ENCODE measurements at places on chromosomes 7 and 10.

DNA sequence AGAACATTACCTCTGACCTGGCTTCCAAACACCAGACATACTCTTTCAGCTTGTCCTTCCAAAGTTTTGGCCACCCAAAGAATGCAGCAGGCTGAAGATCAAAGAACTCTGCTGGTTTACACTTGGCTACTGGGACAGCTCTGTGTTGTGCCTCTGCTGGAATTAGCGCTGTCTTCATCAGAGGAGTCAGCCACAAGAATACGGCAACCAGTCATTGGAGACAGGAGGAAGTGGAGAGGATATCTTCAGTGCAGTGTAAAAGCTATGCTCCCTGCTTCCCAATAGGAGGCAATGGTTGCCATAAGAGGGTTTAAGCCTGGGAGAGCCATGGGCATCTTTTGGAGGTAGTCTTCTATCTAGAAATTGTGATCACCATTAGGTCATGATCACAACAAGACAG, 126.7 kb upstream of the WNT16 start:
- no peak for DNase-seq

DNA sequence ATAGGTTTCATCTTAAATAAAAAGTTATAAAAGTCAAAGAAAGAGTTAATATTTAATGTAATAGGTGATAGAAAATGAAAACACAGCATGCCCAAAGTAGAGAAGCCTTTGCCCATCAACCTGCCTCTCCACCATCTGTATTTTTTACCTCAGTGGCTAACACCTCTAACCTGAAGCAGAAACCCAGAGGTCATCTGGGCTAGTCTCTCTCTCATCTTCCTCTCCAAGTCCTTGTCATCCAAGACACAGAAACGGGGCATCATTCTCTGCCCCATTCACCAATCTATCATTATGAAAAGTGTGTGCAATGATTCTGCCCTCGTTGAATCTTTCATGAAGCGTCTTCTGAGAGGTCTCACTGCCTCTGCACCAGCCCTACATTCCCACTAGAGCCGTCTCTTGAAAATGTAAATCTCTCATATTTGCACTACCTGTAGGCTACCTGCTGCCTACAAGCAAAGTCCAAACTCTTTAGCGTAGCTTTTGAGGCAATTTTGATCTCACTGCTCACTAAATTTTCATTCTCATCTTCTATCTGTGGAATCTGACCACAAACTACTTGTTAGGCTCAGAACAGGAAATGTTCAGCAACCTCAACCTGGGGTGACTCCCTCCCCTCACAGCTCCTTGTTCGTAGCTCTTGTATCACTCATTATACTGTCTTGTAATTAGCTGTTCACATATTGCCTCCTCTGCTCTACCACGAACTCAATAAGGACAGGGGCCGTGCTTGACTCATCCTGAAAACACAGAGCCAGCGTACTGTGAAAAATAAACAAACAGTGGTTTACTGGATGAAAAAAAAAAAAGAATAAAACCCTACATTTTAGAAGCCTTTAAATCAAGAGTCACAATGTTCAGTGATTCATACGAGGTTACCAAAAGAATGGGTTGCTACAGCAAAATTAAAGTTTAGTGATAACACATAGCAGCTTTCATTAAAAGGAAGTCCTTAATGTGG, 83.1 kb downstream of the CTNNA3 start:
- DNase-seq, result peak; percentile 8

- no peak for DNase-seq
Observed at GRCh38 chr10:45585131-45585530, 87.4 kb downstream of the ZFAND4 start.

DNA sequence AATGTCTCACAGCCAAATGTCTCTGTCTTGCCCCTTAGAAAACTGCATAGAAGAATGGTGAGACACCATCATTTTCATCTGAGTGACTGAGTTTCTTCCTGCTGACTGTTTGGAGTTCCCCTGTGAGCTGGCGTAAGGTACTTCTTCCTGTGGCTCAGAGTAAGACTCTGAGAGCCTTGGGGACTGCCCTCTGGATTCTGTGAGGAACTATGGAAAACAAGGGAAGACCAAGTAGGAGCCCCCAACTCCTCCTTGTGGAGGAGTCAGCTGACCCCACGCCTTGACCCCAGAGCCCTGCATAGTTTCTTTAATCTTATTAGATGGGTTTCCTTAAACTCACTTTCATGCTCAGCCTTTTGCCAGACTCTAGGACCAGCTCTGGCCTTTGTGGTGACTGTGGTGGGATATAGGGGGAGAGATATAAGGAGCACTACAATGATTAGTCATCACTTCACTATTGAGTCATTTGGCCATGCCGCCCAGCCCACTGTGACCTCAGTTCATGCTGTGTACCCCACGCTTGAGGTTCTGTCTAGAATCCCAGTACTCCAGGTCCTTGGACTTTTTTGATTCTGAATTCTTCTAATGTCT, 51.8 kb upstream of the FAM133B start:
- peak; percentile 21 for DNase-seq

DNA sequence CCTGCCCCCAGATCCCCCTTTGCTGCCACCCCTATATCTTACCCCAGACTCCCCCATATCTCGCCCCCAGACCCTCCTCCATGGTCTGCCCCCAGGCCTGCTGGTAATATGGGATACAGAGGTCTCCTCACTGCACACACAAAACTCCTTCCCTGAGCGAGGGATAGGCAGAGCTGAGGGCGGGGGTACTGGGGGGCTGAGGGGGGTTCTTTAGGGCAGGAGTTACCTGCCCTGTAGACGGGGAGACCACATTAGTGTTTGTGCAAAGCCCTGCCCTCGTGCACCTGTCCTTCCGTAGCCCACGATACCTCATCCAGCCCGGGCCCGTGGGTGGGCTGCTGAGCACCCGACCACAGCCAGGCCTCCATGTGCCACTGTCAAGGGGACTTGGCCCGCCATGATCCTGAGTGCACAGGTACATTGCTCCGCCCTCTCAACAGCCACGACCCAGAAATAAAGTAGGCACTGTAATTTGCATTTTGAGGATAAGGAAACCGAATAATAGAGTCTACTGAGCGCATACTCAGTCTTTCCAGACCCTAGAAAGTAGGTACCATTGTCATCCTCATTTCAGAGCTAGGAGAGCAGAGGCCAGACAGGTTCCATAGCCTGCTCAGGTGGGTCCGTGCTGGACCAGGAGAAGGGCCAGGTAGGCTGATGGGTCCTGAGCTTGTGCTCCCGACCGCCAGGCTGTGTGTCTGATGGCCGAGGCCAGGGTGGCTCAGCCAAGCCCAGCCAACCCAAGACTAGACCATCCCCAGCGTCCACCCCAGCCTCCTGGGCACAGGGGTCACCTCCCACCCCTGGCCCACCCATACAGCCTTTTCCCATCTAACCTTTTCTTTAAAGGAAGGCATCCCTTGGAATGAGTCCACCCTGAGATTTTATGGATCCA, 115.2 kb downstream of the LHPP start:
- DNase-seq, result no peak

- no peak for DNase-seq
Observed at GRCh38 chr10:23543691-23544380, 105.0 kb downstream of the OTUD1 start.
